ENCODE measurements at places on chromosomes 1 and 21. TPM values are rescaled to one million over a fixed set of nuclear protein-coding genes. Genes with fewer than 3 reads are reported as not detected.

Gene TRIM17
- total RNA-seq: not detected

Gene SPRR2G
- total RNA-seq: not detected

Gene HAO2
- 8.2 TPM for total RNA-seq

Gene CCDC17
- total RNA-seq: 6.4 TPM

Gene S100A5
- not detected for total RNA-seq

Gene C8B
- 703 TPM for total RNA-seq

Gene NUF2
- not detected for total RNA-seq

Gene TSSK3
- not detected for total RNA-seq

Gene AIM2
- total RNA-seq: 0.42 TPM

Gene LDLRAD2
- total RNA-seq: not detected

Gene HTR6
- not detected for total RNA-seq

Gene RGS13
- under 0.01 TPM for total RNA-seq

Gene TMEM82
- 5.8 TPM for total RNA-seq
